ENCODE measurements at places on chromosomes 16 and 17.

- no peak for DNase-seq
Observed at GRCh38 chr17:78416791-78417530, 38.5 kb downstream of the PGS1 start.

DNA sequence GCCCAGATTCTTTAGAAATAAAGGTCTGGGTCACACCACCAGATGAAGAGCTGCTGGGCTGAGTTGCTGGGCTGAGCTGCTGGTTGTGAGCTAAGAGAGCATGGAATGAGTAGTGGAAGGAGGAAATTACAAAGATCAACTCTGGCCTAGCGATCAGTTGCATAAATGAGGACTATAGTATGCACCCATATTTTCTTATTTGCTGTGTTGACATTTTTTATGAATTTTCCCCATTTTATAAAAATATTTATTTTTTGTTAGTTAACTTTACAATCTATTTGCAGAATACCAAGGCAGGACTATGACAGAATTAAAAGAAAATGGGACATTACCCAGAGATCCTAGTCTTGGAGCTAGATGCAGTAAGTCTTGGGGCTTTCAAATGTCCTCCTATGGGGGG lies 23.6 kb upstream of the SLC13A2 start:
- DNase-seq: no peak

- no peak for DNase-seq
Observed at GRCh38 chr16:47644166-47644565, 183.0 kb downstream of the PHKB start.

- no peak for DNase-seq
Observed at GRCh38 chr17:6523330-6523729, 33.0 kb downstream of the PITPNM3 start.

DNA sequence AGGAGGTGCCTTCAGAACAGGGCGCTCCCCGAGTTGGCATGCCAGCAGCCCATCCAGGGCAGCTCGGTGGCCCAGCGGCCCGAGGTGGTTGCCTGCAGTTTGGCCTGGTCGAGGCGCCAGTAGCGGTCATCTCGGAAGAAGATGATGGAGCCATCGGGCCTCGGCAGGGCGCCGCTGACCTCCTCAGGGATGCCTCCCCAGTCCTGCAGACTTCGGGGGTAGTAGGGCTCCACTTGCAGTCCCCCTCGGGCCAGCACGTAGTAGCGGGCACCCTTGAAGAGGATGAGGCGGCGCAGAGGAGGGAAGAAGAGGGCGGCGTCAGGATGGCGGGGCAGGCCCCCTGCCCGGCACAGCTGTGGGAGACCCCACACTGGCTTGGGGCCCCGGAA lies 5.8 kb downstream of the C17orf50 start:
- DNase-seq: no peak

DNA sequence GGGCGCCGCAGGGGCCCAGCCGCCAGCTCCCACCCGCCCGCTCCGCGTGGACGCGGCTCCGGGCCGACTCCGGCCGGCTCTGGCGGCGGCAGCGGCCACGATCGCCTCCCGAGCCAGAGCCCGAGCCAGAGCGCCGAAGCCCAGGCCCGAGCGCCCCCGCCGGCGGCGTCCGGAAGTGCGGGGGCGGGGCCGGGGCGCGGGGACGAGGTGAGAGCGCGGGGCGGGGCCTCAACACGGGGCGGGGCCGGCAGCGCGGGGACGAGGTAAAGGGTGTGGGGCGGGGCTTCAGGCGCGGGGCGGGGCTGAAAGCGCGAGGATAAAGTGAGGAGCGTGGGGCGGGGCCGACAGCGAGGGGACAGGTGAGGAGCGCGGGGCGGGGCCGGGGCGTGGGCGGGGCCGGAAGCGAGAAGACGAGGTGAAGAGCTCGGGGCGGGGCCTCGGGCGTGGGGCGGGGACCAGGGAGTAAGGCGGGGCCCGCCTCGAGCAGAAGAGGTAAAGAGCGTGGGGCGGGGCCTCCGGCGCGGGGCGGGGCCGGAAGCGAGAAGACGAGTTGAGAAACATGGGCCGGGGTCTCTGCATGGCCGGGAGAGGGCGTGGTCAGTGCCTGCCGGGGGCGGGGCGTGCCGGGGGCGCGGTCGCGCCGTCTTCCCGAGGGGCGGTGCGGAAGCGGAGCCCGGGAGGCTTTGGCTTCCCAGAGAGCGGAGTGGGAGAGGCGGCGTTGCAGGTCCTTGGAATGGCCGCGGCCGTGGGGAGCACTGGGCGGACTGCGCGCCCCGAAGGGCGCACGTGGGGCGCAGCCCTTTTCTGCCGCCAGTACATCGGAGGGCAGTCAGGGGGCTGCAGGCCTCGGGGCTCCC lies at the start of gene AXIN1:
Gene AXIN1 (minus strand): TSS at position 177 of the 857 bp plus-strand sequence. CDS start 5,698 bp downstream, outside the sequence.
- peak; percentile 100 for DNase-seq

Data from activated CD8-positive, alpha-beta memory T cell treated with anti-CD3 and anti-CD28 coated beads, Interleukin-2, amount 50 U/mL, for 4 hours (primary cell).